ENCODE measurements at places on chromosomes 1 and 21. TPM values are rescaled to one million over a fixed set of nuclear protein-coding genes. Genes with fewer than 3 reads are reported as not detected.

DNA sequence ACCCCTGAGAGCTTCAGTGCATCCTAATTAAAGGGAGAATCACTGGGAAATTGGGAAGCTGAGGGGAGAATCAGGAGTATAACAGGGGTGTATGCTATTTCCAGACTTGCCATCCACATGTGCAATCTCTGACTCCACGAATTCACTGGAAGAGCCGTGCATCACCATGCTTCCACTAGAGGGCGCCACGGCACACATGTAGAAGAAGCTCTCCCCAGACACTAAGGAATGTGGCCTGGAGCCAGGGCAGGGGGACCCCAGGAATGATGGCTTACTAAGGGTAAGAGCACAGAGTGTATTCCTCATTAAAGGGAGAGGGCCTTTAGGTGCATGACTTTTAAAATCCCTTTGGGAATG lies 81.5 kb downstream of the ABCA4 start:
- peak; percentile 71 for DNase-seq

DNA sequence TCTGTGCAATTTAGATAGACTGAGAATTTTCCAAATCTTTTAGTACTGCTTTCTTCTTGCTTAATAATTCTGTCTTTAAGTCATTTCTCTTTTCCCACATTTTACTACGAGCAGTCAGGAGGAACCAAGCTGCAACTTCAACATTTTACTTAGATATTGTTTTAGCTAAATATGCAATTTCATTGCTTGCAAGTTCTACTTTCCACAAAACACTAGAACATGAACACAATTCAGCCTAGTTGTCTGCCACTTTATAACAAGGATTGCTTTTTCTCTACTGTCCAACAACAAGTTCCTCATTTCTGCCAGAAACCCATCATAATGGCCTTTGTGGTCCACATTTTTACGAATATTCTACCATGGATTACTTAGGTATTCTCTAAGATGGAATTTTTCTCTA lies 36.6 kb downstream of the SORT1 start:
- no peak for DNase-seq

Gene REG4
- not detected for total RNA-seq

Gene CA6
- 0.17 TPM for total RNA-seq

Gene NCDN
- total RNA-seq, result 21.7 TPM

Gene CEPT1
- 28.8 TPM for total RNA-seq

Gene NUP210L
- total RNA-seq, result 0.05 TPM

All from activated CD4-positive, alpha-beta memory T cell treated with anti-CD3 and anti-CD28 coated beads for 36 hours (primary cell).